ENCODE measurements at places on chromosomes 2 and 18.

GRCh38 chr2:239316562-239317465 lies 84.0 kb downstream of the HDAC4 start:
- DNase-seq, result peak; percentile 83

GRCh38 chr2:180456801-180457200 lies 449.7 kb upstream of the CWC22 start:
- peak; percentile 81 for DNase-seq

- DNase-seq, result no peak
Measured at GRCh38 chr2:208608122-208608835, 201.7 kb downstream of the PTH2R start.

- no peak for DNase-seq
Measured at GRCh38 chr2:180559771-180560170, 420.6 kb upstream of the UBE2E3 start.

DNA sequence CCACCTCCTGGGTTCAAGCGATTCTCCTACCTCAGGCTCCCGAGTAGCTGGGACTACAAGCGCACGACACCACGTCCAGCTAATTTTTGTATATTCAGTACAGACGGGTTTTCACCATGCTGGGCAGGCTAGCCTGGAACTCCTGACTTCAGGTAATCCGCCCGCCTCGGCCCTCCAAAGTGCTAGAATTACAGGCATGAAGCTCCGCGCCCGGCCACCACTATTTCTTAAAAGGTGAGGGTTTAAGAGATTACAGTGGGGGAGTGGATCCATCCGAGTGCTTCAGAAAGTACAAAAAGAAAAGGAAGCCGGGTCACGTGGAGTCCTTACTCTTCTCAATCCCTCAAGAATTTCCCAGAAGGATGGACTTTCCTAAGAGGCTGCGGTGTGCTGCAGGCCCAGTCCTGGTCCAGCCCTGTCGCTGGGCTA lies 146.9 kb downstream of the ANKRD44 start:
- DNase-seq, result no peak

GRCh38 chr2:238320246-238320647 lies at the start of gene TRAF3IP1:
TSS of gene TRAF3IP1 (plus strand) at chr2:238320518. CDS start at chr2:238320663, 145 bp downstream.
- peak; percentile 97 for DNase-seq

DNA sequence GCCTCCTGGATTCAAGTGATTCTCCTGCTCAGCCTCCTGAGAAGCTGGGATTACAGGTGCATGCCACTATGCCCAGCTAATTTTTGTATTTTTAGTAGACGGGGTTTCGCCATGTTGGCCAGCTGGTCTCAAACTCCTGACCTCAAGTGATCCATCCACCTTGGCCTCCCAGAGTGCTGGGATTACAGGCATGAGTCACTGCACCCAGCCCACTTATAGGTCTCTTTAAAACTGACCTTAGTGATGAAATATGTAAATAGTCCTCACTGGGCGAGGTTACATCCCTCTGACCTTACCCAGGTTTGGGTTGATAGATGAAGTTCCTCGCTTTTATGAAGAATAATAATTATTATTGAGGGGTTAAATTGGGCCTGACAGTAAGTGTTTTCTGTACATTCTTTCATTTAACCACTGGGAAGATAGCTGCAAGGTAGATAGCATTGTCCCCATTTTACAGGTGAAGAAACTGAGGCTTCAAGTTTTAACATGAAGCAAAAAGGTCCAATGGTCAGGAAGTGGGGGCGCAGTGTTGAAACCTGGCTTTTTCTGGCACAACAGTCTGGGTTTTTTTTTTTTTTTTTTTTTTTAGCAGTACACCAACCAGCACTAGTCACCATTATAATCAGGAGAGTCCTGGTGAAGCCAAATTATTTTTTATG lies 174.8 kb upstream of the EPAS1 start:
- no peak for DNase-seq

DNA sequence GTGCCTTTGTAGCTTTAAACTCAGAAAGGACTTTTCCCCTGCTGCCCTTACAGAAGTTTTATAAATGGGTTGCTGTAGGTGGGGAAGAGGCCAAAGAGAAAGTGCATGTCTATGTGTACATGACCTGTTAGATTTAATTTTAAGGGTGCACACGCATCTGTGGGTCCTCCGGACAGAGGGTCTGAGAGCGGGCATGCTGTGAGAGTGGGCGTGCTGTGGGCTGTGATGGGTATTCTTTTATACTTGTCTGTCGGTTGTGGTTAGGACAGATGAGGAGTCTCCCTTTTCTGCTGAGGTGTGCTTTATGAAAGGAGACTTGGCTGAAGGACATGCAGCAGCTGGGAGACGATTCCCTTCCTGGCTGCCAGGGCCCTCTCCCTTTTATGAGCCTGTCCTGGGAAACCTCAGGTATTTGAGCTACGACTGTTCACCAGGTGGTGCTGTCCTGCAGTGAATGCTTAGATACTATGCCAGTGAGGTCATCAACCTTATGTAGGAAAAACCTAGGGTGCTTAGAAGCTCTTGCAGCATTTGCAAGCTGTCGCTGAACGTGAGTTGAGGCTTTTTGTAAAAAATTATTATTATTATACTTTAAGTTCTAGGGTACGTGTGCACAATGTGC lies 67.5 kb downstream of the TANC1 start:
- peak; percentile 53 for DNase-seq

DNA sequence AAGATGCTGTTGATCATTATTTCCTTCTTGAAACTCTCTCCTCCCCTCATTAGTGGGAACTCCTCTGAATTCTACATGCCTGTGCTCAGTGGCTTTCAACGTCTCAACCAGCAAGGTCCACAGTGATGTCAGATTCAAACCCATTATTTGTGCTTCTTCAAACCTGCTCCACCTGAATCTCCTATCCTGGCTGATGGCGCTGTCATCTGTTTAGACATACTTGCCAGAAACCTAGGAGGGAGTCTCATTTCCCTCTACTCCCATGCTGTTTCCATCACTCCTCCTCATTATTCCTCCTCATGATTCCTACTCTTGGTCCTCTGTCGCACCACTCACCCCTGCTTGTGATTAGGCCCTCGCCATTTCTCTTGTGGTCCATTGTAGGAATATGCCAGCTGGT lies 2.9 kb upstream of the LPIN2 start:
- no peak for DNase-seq

GRCh38 chr18:4455113-4455811 lies at the start of gene DLGAP1:
TSS of gene DLGAP1 (minus strand) at chr18:4455307.
- DNase-seq, result peak; percentile 83

GRCh38 chr2:81942876-81943275 lies 1638.3 kb upstream of the LRRTM1 start:
- peak; percentile 55 for DNase-seq

DNA sequence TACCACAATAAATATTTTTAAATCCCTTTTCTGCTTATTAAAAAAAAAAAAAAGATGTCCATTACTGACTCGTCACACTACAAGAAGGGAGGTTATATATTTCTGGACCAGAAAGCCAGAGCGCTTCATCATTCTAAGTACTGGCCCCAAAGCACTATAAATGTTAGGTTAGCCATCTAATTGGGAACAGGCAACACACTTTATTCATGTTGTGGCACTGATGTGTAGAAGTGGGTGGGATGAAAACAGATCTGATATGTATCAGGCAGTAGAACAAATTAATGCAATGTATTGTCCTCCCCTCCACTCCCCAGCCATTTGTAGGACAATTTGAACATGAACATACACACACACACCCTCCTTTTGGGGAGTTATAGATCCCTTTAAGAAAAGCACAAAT lies 24.4 kb downstream of the LANCL1 start:
- DNase-seq, result no peak

GRCh38 chr18:40259115-40259835 lies 1695.8 kb upstream of the PIK3C3 start:
- peak; percentile 26 for DNase-seq

- DNase-seq, result no peak
Measured at GRCh38 chr2:63662028-63662804, 73.5 kb downstream of the MDH1 start.

DNA sequence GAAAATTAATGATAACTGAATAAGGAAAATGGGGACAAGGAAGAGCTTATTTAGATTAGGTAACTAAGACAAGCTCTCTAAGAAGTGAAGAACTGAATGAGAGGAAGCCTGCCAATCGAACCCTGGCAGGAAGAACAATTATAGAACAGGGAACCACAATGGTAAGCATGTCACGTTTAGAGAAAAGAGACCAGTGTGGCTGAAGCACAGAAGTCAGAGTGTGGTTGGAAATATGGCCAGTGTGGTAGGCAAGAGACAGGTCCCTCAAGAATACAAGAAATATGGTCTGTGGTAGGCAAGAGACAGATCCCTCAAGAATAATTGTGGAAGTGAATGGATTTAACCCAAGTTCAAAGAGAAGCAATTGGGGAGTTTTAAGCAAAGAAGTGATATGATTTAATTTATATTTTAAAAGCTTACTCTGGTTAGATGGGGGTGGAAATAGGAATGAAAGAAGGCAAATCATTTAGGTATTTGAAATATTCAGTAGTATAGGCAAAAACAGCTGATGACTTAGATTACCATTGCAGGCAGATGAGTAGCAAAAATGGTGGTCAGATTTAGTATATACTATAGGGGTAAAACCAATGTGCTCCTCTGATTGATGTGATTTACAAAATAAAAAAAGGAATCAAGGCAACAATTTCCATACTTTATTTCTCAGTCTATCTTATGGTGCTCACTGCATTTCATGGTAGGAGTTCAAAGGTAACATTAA lies 38.8 kb upstream of the ERMN start:
- DNase-seq, result no peak

GRCh38 chr2:105691947-105692390 lies 52.7 kb upstream of the NCK2 start:
- no peak for DNase-seq

DNA sequence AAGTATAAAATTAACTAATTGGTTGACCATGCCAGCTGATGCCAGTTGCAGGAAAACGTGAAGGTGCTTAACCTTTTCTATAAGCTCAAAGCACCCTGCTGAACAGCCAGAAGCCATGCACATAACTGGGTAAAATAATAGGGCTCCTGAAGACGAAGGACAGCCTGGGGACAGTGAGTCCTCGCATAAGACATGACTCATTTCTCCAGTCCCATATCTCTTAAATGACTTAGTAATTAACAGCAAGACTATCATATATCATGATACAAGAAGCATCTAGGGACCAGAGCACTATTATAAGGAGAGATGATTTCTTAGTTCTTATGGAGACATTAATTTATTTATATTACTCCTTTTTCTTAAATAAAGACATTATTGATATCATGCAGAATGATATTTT lies 100.5 kb upstream of the DOK6 start:
- DNase-seq, result no peak

DNA sequence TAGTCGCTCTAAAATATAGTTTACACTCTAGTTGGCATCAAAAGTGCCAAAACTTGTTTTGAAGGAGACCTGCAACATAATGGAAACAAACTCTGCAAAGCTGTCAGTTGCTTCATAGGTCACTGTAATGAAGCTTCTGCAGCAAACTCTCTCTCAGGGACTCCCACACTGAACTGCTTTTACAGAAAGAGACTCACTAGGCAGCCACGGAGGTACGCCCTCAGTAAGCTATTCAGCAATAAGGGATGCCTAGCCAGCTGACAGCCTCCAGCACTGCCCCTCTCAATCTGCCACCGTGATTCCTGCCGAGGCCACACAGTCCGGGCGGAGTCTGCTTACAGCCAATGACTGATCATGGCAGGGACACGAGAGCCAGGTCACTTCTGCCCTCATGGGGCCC lies 51.1 kb downstream of the COLEC12 start:
- peak; percentile 45 for DNase-seq

- no peak for DNase-seq
Measured at GRCh38 chr18:61889541-61889940, 3.3 kb downstream of the RNF152 start.

- peak; percentile 26 for DNase-seq
Measured at GRCh38 chr2:105179469-105180372, 61.8 kb upstream of the GPR45 start.

- no peak for DNase-seq
Measured at GRCh38 chr2:6656633-6657032, 209.1 kb downstream of the CMPK2 start.

GRCh38 chr18:48928787-48929186 lies 22.0 kb downstream of the SMAD7 start:
- peak; percentile 89 for DNase-seq

- peak; percentile 20 for DNase-seq
Measured at GRCh38 chr2:112577756-112578155, 6.7 kb upstream of the CHCHD5 start.

GRCh38 chr2:59458800-59459199 lies 1094.7 kb downstream of the BCL11A start:
- peak; percentile 18 for DNase-seq

GRCh38 chr2:63665091-63665490 lies 76.3 kb downstream of the MDH1 start:
- DNase-seq, result no peak

GRCh38 chr18:75297731-75298130 lies 87.1 kb downstream of the TSHZ1 start:
- peak; percentile 70 for DNase-seq

- no peak for DNase-seq
Measured at GRCh38 chr2:79994161-79994560, 310.4 kb downstream of the LRRTM1 start.

DNA sequence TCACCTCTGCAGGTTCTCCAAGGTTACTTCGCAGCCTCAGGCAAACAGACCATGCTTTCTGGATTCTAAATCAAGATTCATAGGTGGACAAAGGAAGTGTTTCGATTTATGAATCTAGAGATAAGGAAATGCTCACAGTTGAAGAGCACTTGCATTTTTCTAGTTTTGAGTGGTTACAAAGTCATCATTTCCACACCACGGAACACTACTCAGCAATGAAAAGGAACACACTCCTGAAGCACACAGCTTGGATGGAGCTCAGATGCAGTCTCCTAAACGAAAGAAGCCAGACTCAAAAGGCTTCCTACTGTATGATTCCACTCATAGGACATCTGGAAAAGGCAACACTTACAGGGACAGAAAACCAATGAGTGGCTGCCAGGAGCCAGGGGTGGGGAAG lies 31.7 kb downstream of the SDC1 start:
- no peak for DNase-seq

DNA sequence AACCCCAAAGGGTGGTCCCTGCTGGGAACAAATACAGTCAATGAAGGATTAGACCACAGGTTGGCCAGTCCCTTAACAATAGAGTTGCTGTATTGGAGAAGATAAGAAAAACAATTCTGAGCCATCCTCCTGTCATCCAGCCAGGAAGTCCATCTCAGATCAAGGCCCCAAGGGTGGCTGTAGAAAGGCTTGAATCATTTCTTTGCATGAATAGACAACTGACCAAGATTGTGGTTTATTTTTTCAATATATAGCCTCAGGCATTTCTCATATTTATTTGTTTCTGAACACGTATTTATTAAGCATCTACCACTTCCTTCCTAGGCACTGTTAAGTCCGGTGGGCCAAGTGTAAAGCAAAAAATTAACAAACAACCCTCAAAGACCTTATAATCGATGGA lies 274.4 kb upstream of the SLC14A2 start:
- no peak for DNase-seq

DNA sequence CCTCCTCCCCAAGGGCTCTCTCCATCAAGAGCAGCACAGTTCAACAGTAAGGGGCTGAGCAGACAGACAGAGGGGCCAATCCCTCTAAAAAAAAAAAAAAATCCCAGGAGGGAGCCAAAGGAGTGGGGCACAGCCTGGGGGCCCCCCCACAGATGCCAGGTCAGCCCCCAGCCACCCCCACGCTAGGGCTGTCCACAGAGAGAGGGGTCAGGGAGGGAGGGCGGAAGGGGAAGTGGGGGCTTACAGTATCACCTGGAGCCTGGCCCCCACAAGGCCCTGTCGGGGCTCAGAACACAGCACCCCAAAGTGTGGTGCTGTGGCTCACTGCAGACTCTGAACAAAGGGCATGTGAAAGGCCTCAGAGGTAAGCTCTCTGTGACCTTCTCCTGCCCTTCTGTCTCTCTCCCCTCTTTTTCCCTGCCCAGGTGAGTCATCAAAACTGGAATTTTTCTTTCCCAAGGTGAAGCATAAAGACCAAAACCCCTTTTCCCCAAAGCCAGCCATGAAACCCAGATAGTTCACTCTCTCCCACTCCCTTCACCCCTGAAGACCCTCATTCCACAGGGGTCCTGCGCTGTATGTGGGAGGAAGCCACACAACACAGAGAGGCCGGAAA lies 13.9 kb downstream of the BIN1 start:
- no peak for DNase-seq
